ENCODE measurements at places on chromosomes 2 and 18.

DNA sequence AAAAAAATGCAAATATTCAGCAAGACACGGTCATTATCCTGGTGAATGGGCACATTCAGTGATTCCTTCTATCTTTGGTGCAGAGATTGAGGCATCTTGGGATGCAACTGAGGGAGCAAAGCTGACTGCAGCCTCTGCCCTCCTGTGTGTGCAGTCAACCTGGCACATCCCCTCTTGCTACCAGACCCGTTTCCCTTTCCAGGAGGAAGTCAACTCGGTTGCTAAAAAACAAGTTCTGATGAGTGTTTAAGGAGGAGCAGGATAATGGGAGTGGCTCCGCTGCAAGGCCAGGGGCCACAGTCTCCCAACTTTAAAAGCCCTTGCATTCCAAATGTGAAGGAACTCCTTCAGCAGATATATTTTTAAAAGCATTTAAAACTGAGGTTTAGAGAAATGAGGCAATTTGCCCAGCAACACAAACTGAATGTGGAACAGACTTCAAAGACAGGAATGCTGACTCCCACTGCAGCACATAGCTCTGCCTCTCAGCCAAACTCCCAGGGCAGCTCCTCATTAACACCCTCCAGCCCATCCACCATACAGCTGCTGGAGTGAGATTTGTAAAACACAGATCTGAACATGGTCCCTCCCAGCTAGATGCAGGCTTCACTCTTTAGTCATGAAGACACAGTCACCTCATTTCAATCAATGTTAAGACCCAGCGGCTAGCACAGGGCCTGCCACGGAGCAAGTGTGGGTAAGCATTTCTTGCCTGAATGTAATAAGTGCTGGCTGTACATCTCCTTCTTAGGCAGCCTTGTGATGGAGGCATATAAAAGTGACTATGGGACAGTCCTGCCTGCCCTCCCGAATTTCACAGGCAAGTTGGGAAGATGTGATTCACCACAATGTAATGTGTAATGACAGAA, 54.3 kb downstream of the VSNL1 start:
- no peak for DNase-seq

GRCh38 chr2:73614105-73614504, 28.1 kb downstream of the NAT8 start:
- DNase-seq, result no peak

DNA sequence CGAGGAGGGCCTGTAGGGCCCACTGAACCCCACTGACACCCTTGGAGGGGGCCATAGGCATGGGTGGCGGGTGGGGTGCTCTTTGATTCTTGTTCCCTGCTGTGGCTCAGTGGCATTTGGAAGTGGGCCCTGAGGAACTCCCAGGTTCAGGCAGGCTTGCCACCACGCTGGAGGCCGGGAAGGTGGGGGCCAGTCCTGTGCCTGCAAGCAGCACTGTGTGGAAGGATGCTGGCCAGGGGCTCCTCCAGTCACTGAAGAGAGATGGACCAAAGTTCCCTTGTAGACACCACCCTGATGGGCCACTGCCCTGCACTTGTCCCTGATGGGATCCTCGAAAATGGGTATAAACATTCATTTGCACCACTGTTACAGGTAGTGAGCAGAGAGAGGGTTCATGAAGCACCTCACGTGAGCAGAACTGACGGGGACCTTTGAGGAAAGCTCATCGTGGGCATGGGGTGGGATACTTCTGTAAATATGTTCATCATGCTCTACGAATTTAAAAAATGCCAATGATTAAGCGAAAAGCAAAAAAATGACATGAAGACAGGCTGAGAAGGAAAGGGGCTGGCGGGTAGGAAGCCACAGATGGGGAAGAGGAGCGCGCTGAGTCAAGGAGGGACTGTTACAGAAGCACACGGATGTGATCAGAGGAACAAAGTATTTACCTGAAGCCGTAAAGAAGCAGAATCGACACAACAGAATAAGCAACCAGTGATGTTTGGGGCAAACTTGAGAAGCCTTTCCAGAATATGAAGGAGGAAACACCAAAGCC, 45.2 kb upstream of the ASB1 start:
- DNase-seq, result no peak

DNA sequence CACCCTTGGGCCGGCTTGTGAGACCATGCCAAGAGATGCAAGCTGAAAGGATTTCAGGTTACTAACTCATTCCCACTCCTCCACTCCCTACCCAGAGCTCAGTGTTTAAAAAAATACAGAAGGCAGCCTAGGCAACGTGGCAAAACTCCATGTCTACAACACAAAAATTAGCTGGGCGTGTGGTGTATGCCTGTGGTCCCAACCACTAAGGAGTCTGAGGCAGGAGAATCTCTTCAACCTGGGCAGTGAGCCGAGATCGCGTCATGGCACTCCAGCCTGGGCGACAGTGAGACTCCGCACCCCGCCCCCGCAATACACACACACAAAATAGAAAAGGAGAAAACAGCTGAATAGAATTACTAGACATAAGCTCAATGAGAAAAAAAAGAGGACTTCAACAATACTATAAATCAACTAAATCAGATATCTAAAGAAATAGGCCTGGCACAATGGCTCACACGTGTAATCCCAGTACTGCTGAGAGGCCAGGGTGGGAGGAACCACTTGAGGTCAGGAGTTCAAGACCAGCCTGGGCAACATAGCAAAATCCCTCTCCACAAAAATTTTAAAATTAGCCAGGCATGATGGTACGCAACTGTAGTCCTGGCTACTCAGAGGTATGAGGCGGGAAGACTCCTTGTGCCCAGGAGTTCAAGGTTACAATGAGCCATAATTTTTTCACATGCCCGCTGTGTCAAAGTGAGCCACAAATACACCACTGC, 10.1 kb downstream of the IWS1 start:
- no peak for DNase-seq

GRCh38 chr2:241184901-241185300, 3.6 kb upstream of the ANO7 start:
- DNase-seq, result no peak

- DNase-seq, result no peak
Measured at GRCh38 chr18:29373000-29373399, 1196.1 kb upstream of the CDH2 start.

- DNase-seq, result no peak
Measured at GRCh38 chr2:16475586-16475985, 190.0 kb downstream of the CYRIA start.

GRCh38 chr2:180169474-180169873, 162.4 kb upstream of the CWC22 start:
- no peak for DNase-seq

DNA sequence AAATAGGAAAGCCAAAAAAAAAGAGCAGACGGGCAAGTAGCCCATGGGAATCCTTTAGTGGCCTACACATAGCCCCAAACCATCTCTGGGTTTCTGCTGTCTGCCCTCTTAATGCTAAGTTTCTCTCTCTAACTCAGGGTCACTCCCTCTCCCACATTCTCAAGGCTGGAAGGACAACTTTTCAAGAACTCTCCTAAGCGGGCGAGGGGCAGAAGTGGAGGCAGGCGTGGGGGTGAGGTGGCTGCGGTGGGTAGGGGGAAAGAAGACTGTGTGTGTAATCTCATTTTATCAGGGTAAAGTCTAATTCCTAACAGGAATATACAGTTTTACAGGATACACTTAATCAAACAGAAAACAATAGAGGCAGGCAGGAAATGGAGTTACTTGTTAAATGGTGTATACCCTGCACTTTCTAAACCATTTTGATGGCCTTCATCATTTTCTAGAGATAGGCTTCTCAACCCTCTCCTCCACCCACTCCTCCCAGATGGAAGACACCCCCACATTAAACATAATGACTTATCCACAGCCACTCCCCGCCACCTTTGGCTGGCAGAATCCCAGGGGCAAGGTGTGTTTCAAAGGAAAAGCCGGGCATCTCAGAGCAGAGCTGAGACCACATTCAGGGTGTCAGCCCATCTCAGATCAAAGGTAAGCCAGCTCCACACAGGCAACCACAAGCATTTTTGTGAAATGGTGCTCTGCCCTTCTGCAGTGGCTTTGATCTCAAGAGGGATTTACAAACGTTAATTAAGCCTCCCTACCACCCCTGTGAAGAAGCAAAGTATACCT, 6.8 kb downstream of the SMAD7 start:
- DNase-seq, result no peak

DNA sequence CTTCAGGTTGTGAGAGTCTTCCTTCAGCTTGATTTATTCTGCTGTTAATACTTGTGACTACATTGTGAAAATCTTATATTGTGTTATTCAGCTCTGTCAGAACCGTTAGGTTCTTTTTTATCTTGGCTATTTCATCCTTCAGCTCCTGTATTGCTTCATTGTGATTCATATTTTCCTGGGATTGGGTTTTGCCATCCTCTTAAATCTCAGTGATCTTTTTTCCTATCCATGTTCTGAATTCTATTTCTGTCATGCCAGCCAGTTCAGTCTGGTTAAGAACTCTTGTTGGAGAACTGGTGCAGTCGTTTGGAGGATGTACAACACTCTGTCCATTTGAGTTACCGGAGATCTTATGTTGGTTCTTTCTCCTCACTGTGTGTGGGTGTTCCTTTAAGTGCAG, 19.1 kb downstream of the MSTN start:
- DNase-seq, result no peak

DNA sequence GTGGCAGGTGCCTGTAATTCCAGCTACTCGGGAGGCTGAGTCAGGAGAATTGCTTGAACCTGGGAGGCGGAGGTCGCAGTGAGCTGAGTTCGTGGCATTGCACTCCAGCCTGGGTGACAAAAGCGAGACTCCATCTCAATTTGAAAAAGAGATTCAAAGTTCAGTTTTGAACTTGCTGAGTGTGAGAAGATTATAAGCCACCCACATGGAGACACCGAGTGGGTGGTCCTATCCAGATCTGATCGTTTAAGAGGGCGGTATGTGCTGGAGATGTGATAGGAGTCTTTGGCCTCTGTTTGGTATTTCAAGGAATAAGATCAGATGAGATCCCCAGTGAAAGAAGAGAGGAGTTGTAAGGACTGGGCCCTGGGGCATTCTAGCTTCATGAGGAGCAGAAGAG, 25.6 kb downstream of the RNF144A start:
- no peak for DNase-seq

DNA sequence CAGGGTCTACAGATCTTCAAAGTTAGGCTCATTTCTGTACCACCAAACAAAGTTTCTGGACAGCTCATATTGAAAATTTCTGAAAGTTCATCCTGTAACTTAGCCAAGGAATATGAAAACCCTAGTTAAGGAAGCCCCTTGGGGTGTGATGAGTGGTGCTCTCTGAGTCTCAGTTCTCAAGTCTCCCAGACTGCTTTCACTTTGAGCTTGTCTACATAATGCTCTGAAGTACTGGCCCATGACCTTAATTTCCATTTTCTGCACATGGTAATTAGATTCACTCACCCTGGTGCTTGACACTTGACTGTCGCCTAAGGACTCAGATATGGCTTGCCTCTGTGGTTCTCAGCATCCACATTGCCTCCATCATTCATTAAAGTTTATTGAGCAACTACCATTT, 51.7 kb upstream of the SATB2 start:
- DNase-seq, result no peak

DNA sequence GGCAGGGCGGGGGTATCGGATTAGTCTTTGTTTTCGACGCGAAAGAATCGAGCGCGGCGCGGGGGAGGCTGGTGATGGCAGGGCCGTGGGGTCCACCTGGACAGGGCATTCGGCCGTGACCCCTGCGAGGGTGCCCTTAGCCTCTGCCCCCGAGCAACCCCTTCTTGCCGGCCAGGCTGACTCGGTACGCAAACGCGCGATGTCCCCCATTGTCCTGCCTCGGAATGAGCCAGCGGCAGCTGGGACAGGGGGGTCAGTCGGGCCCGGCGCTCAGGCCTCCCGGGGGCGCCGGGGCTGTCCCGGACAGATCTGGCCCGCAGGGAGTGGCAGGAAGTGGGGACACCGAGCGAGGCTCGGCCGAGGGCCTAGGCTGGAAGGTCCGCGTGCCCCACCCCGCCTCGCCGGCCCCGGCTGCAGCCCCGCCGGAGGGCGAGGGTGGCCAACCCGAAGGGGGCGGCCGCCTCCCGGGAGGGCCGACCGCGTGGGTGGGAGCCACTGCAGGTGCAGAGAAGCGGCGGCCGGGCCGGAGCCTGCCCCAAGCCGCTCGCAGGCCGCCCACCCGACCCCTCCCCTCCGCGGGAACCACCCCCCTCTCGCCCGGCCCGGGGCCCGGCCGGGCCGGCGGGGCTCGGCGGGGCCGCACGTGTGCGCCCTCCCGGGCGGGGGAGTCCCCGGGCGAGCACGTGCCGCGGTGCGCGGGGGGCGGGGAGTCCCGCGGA, at the start of gene TET3:
TSS of gene TET3 (plus strand) at position 708 of the 719 bp plus-strand sequence. CDS start 1,494 bp downstream, outside the sequence.
- DNase-seq, result peak; percentile 81

GRCh38 chr2:238431456-238431855, 4.7 kb downstream of the ASB1 start:
- DNase-seq, result no peak

GRCh38 chr2:100283724-100284501, 38.4 kb downstream of the LONRF2 start:
- no peak for DNase-seq

DNA sequence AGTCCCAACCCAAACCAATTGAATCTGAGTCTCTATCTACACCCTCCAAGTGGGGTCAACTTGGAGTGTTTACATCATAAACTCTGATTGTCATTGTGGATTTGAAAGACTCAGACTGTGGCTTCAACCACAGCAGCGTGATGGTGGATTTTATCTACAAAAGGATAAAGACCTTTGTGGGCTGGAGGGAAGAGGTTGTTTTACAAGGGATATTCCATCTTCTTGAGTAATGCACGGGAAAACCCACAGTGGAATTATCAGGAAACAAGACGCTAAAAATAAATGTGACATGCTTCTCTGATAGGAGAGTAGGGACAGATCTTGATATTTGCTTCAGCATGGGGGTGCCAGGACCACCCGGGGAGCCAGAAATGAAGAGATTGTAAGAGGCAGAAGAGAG, 93.5 kb downstream of the LPIN1 start:
- DNase-seq, result no peak

- DNase-seq, result peak; percentile 58
Measured at GRCh38 chr2:234550511-234551107, 53.7 kb upstream of the ARL4C start.

GRCh38 chr2:233115121-233115520, 55.0 kb downstream of the INPP5D start:
- no peak for DNase-seq

- DNase-seq, result no peak
Measured at GRCh38 chr2:79414690-79415089, 98.2 kb upstream of the CTNNA2 start.

DNA sequence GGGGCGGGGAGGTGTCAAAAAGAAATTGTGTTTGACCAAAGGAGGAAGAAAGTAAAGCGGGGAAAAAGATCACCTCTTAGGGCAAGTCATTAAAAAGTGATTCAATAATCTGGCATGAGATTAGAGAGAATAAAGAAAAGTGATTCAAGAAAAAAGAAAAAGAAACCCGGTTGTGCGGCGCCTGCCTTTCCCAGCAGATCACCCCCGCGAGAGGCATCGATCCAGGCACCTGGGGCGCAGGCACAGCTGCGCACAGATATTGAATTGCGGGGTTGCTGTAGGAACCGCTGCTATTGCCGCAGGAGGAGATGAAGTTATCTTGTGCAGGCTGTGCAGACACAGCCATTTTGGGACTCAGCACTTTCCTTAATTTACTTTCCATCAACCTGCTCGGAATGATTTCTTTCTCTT, 71.2 kb downstream of the PLB1 start:
- DNase-seq, result no peak

- no peak for DNase-seq
Measured at GRCh38 chr2:44957656-44958327, 16.3 kb downstream of the SIX3 start.

Measured in CD4-positive, alpha-beta T cell treated with Interleukin-15 for 1 hour (primary cell).